IPS-NIHi11 (cell line): ENCODE measurements at places on chromosomes 11 and 22.

- DNase-seq: peak; percentile 70
Measured at GRCh38 chr22:29202212-29203192, 3.2 kb upstream of the EMID1 start.

DNA sequence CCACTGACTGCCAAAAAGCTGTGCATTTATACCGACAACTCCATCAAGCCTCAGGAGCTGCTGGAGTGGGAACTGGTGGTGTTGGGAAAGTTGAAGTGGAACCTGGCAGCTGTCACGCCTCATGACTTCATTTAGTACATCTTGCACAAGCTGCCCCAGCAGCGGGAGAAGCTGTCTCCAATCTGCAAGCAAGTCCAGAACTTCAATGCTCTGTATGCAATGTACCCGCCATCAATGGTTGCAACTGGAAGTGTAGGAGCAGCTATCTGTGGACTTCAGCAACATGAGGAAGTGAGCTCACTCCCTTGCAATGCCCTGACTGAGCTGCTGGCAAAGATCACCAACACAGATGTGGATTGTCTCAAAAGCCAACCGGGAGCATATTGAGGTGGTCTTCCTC, at the start of gene SLC22A25:
Gene SLC22A25, minus strand, starts transcription at position 67 of the 400 bp plus-strand sequence. CDS start 13,947 bp downstream, outside the sequence.
- no peak for DNase-seq

DNA sequence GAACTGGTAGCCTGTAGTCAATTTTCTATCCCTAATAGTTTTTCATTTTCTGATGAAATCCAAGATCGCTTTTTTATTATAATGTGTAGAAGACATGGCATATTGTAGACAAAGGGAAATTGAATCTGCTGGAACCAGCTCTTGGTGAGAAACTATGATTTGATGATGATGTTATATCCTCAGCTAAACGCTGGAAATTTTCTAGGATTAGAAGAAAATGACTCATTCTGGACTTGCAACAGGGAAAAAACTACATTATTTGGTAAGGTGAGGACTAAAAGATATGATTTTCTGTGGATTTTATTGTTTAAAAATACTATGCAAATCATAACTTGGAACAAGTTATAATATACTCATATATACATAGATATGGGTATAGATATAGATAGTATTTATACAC, 14.1 kb upstream of the PGM2L1 start:
- DNase-seq: no peak

GRCh38 chr22:20905415-20906386, 11.5 kb upstream of the CRKL start:
- DNase-seq: no peak
